ENCODE measurements at places on chromosomes 6 and 20.

- DNase-seq, result no peak
Observed at GRCh38 chr6:39885691-39886090, 48.6 kb downstream of the MOCS1 start.

DNA sequence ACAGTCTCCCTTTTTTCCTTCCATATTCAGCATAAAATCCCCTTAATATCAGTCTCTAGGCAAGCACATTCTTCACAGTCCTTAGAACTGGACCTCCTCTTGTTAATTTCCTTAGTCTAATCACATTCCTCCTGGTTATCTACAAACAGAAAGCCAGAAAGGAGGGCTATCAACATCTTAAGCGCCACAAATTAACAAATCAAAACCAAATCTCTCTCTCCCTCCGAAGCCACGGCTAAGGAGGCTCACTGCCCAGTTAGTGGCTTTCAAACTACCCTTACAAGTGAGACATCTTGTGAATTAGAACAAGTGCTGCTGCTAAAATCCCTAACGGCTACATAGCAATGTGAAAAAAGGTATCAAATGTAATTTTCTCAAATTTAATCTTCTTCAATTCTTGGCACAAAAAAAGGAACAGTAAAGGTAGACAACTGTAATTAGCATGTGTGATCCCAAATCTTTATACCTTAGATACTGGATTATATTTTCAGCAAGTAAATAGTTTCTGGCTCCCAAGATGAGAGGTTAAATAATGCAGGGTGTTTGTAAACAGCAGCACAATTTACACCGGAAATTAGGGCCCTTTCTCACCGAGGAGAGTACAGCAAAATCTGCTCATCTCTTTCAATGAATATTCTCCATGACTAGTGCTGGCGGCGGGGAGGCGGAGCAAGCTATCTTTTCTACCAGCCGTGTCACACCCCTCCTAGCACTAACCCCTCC, 1.4 kb upstream of the TRIM39 start:
- peak; percentile 66 for DNase-seq

- DNase-seq, result no peak
Observed at GRCh38 chr6:34094474-34095135, 51.3 kb downstream of the GRM4 start.

GRCh38 chr6:43250992-43251373, 7.7 kb downstream of the TTBK1 start:
- DNase-seq, result no peak

- DNase-seq, result no peak
Observed at GRCh38 chr6:88251301-88251700, 85.2 kb upstream of the CNR1 start.

GRCh38 chr20:58012731-58013510, 215.5 kb downstream of the ANKRD60 start:
- no peak for DNase-seq

DNA sequence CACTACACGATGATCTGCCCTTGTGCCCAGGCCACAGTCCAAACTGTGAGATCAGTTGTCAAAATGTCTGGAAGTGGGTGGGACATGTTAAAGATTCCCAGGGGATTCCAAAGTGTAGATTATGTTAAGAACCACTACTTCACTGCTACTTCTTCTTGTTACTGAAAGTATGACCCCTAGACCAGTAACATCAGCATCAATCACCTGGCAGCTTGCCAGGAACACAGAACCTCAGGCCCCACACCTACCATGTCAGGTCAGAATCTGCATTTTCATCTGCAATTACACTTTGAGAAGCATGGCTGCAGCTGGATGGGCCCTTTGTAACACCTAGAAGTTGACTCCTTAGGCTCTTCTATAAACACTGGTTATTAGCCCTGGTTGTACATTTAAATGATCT, 36.1 kb downstream of the RFPL4B start:
- DNase-seq, result no peak

GRCh38 chr20:20680991-20681508, 31.4 kb downstream of the RALGAPA2 start:
- no peak for DNase-seq

DNA sequence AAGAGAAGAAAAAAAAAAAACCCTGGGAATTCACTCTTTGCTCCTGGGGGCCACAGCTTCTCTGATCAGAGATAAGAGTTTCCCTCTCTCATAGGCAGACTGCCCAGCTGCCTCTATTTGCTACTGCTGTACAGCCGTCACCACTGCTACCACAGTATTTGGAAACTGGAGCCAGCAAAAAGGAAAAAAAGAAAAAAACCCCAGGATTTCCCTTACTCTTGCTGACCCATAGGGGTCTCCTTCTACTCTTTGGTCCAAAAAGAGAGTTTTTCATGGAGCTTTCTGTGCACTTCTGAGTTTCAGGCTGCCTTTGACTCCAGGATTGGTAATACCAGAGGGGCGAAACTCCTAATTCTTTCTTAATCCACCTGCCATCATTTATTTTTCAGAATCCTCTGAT, 89.7 kb downstream of the MDGA1 start:
- no peak for DNase-seq

GRCh38 chr6:53238311-53238710, 89.7 kb upstream of the GCM1 start:
- DNase-seq, result no peak

DNA sequence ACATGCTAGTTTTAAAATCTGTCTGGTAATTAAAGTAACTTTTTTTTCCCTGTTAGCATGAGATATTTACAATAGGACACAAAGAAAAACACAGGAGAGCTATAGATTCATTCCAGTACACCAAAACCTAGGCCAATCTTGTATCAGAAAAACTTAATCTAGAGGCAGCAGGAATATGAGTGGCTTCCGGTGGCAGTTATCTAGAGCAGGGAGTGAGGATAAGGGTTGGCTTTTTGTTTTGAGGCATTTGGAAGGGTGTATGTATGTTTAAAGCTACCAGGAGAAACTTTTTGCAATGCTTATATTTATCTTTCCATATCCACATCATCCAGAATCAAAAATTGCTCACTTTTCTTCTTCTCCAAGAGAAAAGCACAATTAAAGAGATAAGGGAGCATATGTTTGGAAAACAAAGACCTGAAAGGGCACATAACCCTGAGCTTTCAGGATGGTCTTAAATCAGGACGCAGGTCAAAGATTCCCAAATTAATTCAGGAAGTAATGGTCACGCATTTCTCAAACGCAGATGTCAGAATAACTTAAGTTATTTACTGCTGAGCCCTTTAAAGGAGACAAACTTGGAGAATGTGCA, 13.1 kb downstream of the TFAP2A start:
- DNase-seq, result no peak

GRCh38 chr20:63120808-63121090, 95.2 kb downstream of the YTHDF1 start:
- no peak for DNase-seq

- peak; percentile 8 for DNase-seq
Observed at GRCh38 chr6:47439348-47439668, 38.3 kb upstream of the CD2AP start.

- no peak for DNase-seq
Observed at GRCh38 chr20:10504994-10505730, 70.1 kb downstream of the SLX4IP start.

DNA sequence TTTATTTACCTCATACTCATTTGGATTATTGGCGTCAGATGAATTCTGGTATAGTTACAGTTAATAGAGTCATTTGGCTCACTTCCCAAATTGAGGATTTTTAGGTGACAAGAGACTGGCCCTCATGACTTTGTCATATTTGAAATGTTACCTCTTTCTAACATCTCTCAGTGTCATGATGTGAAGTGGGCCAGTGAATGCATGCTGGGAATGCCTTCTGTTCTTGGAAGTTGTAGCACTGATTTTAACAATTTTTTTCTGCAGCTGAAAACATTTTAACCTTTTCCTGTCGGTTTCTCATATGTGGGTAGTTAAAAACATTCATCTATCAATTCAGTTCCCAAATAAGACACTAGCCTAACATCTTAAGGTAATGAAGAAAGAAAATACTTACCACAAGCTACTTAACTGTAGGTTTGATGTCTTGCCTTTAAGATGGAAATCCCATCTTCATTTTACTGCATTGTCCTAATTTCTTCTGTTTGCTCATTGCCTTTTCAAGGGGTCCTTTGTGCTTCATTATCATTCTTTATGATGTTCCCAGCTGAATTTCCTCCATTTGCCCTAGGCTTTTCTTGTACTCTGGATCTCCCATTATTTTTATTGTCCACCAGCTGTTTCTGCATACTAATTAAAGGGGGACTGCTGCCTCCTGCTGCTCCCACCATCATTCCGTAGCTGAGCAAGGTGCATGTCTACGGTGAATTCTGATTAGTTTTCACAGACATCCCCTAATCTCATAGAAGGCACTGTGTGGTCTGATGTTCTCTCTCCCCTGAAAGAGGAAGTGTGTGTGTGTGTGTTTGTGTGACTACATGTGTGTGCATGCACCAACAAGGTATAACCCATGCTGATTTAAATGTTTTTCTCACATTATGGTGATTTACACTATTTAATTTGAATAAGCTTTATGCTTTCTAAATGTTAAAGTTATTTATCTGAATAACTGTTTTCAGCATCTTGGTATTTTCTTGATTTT, 109.5 kb downstream of the B3GAT2 start:
- no peak for DNase-seq

DNA sequence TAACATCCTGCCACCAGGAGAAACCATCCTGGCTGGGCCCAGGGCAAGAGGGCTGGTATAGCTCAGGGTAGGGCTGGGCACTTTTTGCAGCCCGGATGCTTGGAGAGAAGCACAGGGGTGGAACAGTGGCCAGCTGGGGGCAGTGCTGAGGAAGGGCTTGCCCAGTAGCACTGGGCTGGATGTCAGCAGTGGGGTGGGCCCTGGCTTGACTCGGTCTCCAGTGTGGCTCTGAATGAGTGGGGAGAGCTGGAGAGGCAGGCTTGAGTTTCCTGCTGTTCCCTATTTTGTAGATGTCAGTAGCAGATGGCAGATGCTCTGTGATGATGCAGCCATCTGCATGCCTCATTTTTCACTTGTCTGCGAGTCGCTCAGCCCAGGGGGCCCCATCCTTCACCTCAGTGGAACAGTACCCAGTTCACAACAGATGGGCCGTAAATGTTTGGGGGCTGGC, 56.3 kb upstream of the TULP1 start:
- DNase-seq, result peak; percentile 6

DNA sequence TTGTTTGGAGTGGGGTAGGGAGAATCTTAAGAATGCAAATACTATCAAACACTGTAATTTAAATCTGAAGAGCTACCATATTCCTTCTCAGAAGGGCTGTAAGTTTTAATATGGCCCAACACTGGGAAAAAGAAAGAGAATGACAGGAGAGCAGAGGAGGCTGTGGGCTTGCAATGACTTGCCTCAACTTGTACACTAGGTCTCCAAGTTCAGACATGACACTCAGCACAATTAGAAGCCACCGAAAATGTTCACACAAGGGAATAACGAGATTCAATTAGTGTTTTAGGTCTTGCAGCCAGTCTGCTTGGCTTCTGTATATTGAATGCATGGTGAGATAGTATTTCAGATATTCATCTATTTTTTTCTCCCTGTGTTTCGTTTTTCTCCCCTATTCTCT, 89.4 kb downstream of the HS3ST5 start:
- no peak for DNase-seq

DNA sequence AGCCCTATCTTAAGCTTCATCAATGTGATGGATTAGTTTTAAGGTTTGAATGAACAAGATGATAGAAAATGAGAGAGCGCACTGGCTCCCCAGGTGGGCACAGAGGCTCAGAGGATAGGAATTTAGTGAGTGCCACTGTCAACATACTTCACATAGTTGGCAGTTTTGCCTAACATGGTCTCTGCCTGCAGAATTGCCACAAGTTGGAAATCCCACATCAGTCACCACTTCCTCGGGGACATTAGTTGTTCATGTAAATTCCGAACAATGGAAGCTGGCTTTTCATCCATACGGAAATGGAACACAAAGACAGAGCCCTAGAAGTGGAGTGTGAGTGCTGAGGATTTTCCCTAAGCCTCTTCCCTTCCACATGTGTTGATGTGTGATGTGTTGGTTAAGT, 123.9 kb upstream of the PHACTR1 start:
- DNase-seq, result no peak
